ENCODE measurements at places on chromosomes 3 and 15.

DNA sequence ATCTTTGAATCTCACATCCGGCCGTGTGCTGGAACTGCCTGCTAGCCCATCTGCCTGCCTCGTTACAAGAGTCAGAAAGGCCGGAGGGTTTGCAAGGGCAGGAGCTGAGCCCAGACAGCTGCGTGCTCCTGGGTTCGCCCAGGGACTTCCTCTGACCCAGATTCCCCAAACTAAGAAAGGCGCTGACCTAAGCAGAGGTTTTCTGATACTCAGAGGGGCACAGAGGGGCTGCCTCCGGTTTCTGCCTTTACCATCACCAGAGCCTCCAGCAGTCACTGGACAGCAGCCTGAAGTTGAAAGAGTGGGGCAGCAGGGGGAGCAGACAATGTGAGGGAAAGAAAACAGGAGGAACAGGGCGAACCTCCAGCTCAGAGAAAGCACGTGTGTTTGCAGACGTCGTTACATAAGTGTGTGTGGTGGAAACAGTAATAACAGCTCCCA lies 33.4 kb upstream of the RAD18 start:
- DNase-seq = no peak

DNA sequence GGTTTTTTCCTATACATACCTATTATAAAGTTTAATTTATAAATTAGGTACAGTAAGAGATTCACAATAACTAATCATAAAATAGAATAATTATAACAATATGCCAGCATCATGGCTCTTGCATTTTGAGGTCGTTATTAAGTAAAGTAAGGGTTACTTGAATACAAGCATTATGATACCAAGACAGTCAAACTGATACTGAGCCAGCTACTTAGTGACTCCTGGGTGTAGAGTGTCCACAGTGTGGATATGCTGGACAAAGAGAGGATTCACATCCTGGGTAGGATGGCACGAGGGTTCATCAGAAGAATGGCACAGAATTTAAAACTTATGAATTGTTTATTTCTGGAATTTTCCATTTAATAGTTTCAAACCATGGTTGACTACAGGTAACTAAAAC lies 157.2 kb upstream of the IL12A start:
- DNase-seq = no peak

- DNase-seq = no peak
Measured at GRCh38 chr3:110894574-110894973, 177.0 kb upstream of the NECTIN3 start.

DNA sequence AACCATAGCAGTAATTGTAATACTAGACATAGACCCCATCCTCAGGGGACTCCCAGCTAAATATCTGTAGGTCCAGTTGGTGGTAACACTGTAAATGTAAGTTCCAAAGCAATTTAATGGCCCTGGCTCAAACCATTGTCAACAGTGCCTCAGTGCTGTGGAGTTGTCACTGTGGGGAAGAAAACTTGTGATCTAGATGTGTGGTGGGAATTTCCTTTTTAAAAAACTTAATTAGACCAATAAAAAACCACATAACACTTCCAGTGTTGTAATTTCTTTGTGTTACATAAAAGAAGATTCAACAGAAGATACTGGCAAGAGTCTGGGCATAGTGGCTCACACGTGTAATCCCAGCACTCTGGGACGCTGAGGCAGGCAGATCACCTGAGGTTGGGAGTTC lies 138.6 kb upstream of the UMPS start:
- no peak for DNase-seq

- peak; percentile 90 for DNase-seq
Measured at GRCh38 chr3:138114988-138115971, at the start of gene DZIP1L. Gene DZIP1L (minus strand): TSS chr3:138115608. CDS start chr3:138103971, 11,637 bp downstream.

GRCh38 chr15:45913451-45913850 lies 278.6 kb downstream of the SQOR start:
- DNase-seq = no peak

- peak; percentile 38 for DNase-seq
Measured at GRCh38 chr3:94069194-94069813, 6.4 kb downstream of the NSUN3 start.

GRCh38 chr3:6965881-6966280 lies 105.0 kb downstream of the GRM7 start:
- DNase-seq = no peak

DNA sequence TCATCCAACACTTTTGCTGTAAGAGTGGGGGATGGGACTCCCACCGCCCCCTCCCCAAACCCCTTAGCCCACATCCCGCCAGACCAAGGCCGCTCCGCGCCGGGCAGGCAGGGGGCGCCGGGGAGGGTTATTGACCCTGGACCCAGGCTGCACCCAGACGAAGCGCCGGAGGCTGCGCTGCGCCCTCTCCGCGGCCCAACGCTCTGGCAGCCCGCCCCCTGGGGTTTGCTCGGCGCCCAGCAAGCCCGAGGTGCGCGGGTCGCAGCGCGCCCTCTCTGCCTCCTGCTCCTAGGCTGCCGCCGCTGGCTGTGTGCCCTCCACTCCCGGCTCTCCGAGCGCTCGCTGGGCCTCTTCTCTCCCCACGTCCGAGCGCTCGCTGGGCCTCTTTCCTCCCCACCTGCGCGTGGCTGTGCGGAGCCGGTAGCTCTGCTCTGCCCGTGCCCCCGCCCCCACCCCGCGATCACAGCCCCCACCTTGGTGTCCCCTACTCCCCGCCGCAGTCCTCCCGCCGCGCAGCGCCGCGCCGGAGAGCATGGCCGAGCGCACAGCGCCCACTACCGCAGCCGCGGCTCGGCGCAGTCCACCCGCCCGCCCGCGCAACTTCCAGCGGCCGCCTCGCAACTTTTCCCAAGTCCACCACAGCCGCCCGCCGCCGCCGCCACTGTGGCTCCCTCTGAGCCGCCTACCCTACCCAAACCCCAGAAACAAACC lies 1.2 kb downstream of the MECOM start:
- peak; percentile 67 for DNase-seq

DNA sequence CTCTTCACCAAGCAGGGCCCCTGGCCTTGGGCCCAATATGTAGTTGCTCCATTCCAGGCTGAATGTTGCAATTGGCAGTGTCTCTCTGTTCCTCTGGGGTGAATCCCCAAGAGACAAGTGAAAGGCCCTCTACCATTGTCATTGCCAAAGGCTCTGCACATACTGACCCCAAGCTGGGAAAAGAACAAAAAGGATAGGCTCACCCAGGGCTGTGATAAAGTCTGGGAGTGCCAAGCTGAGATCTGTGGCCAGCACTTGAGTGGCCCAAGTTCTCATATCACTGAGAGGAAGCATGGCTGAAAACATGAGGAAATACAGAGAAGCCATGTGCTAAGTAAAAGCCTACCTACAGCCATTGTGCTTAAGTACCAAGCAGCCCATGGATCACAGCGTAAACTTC lies 612.2 kb upstream of the EPHA6 start:
- no peak for DNase-seq

DNA sequence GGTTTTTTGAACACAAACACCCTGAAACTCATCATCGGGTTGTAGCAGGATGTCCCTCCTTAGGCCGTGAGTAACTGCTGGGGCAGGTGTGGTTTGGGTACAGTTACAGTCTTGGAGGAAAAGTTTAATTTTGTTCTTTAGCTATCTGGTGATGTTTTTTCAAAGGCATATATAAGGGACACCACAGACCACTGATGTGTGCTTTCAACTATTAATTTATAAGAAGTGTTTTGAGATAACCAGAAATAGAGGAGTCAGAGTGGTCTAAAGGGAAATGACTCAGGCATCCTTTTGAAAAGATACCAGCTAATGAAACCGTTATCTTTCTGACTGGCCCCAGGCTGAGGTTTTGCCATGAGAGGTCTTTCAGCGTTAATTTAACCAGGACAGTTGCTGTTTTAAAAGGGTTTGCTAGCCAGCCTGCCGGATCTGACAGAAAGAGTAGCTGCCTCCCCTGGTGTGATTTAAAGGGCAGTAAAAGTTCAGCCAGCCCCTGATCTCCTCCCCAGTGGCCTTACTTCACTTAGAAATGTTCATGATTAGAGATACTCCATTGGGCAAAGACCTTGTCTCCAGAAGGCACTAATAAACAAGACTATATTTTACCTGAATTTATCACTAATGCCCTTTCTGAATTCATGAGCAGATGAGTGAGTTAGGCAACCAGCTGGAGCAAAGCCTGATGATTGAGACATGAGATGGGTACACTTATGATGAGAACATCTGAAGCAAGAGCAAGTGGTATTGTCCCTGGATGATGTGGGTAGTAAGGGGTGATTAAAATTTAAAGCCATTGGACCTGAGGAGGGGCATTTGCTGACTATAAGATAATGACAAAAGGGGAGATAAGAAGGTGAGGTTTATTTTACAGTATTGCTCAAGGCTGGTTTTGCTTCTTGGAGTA lies 482.5 kb upstream of the TBL1XR1 start:
- DNase-seq = no peak

DNA sequence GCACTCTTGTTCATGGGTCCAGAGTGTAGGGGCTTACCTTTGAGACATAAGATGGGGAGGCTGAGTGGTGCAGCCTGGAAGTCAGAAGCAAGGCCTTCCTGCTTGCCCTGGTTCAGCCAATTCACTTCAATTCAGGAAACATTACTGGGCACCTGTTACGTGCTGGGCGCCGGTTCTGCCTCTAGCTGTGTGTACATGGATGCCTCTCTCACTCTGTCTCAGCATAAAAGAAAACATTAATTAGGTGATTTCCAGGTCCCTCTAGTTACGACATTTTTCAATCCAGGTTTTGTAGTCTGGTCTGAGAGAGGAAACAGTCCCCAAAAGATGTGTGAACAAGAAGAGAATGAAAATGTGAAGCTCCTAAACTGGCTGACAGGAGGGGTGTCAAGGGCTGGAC lies 1.2 kb downstream of the RTP1 start:
- no peak for DNase-seq

DNA sequence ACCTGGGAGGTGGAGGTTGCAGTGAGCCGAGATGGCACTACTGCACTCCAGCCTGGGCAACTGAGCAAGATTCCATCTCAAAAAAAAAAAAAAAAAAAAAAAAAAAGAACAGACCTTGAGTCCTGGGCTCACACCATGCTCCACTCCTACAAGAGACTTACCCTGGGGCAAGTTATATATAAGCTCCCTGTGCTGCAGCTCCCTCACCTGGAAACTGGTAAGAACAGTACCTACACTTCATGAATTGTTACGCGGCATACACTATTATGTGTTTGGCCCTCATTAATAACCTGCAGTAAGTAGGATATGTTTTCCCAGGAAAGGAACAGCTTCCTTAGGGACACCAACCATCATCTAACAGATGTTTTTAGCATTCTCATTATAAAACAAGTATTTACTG lies 119.6 kb downstream of the FMN1 start:
- DNase-seq = peak; percentile 4

DNA sequence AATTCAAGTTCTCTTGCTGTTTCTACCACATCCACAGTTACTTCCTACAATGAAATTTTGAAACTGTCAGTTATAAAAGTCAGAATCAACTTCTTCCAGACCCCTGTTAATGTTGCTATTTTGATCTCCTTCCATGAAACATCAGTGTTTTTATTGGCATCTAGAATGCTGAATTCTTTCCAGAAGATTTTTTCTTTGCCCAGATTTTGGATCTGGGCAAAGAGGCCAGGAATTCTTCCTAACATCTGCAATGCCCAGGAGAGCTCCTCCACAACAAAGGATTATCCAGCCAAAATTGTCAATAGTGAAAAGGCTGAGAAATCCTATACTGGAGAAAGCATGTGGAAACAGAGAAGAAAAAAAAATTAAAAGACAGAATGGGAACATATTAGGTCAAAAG lies 75.5 kb downstream of the SERPINI1 start:
- DNase-seq = no peak

- no peak for DNase-seq
Measured at GRCh38 chr3:11808231-11808630, 38.5 kb downstream of the TAMM41 start.

DNA sequence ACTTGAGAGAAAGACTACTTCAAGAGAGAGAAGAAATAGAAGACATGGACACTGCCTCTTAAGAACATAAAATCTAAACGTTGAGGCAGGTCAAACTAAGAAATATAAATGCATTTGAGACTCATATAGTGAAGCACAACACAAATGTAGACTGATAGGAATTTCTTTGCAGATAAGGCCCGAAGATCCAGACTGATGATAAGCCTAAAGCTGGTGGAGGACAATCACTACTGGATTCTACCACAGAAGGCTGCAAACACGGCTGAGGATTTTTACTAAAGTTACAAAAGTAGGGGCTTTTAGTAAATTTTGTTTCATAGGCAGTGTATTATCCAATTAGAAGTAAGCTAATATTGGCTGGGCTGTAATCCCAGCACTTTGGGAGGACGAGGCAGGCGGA lies 278.3 kb downstream of the RAP2B start:
- DNase-seq = no peak
